ENCODE measurements at places on chromosomes 13 and 19.
A peak's percentile ranks its signal among the peaks of the same experiment; 100 is the strongest.

GRCh38 chr19:1671716-1672037 lies 19.3 kb upstream of the TCF3 start:
- no peak for DNase-seq

- peak; percentile 36 for DNase-seq
These were observed 3.0 kb upstream of the APC2 start for GRCh38 chr19:1446713-1447481.

DNA sequence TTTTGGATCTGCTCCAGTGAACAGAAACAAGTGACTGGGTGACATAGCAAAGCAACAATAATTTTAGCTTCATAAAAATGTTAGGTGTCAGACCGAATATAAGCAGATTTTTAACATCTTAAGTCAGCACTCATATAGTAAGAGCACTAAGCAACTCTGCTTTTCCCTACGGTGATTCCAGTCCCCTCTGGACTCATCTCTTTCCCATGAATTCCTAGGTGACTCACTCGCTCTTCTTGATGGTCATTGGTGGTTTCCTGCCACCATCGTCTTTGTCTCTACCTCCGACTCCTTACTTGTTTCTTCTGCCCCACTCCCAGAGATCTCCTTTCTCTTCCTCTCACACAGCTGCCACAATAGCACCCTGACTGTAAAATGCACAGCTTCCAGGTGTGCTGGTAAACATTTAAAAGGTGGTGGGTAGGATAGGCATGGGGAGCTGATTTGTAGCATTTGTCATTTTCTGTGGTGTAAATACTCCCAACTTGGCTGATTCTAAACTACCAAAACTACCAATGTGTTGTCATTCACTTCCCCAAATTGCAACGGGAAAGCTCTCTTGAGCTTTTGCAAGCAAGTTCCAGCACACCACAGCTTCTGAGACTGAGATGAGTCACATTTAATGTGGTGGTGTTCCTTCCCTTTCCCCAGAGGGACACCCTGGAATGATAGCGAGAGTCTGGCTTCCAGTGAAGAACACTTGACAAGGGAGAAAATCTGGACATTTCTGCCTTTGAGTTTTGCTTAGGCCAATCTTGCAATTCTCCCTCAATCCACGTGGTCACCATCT lies 42.8 kb upstream of the CLDN10 start:
- peak; percentile 17 for DNase-seq

DNA sequence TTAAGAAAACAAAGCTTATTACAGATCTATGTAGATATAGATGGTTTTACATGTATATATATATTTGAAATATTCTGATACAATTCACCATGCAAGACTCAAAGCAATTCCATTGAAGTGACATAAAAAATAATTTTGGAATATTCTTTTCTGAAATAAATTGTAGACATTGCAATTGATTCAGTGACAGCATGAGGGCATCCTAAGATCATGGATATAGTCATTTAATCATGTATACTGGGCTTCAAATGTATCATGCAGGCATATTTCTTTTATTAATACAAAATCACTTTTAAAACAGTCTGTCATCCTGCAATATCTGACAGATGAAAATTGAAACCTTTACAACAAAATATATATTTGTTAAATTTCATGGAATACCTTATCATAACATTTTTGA lies 286.7 kb upstream of the SLITRK6 start:
- DNase-seq, result no peak

DNA sequence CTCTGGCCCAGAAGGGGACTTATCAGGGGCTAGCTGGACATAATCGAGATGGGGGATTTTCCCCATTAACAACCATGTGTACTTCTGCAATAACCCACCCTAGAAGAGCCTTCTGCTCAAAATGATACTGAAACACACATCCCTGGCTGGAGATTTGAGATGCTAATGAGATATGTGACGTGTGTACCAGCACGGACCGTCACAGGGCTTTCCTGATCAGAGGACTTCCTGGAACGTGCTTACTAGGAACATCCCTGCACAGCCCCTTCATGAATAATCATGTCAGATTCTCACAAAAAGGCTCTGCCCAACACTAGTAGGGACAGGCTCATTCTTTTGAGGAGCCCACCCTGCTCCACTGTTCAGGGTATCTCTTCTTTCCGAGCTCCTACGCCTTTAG lies 6.5 kb upstream of the ERVV-1 start:
- DNase-seq, result no peak

DNA sequence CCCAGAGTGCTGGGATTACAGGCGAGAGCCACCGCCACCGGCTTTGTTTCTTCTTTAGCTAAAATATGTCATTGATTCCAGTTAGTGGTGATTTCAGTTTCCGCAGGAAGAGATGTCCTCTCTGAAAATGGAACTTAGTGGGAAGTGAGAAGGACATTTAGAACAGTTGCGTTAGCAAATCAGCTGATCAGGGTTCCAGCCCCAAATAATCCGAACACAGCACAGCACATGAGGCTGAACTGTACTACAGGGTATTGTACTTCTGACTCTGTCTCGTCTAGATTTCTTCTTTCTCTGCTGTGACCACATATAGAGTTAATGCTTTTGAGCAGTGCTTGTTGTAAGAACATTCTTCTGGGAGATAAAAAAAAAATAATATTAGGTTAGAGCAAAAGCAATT lies 314.4 kb downstream of the MYO16 start:
- no peak for DNase-seq

DNA sequence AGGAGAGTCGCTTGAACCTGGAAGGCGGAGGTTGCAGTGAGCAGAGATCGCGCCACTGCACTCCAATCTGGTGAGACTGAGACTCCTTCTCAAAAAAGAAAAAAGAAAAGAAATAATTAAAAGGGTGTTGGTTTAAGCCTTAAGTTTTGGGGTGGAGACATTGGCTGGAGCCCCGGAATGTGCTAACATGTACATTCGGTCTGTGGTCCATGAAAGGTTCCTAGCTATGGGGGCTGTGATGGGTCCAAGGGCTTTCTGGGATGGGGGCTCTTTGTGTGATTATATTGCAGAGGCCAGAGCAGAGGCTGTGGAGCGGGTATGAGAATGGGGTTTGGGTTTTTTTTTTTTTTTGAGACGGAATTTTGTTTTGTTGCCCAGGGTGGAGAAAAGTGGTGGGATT lies 14.4 kb downstream of the NFKBID start:
- DNase-seq, result no peak

- no peak for DNase-seq
These were observed 2596.2 kb downstream of the PCDH9 start for GRCh38 chr13:64633948-64634347.

DNA sequence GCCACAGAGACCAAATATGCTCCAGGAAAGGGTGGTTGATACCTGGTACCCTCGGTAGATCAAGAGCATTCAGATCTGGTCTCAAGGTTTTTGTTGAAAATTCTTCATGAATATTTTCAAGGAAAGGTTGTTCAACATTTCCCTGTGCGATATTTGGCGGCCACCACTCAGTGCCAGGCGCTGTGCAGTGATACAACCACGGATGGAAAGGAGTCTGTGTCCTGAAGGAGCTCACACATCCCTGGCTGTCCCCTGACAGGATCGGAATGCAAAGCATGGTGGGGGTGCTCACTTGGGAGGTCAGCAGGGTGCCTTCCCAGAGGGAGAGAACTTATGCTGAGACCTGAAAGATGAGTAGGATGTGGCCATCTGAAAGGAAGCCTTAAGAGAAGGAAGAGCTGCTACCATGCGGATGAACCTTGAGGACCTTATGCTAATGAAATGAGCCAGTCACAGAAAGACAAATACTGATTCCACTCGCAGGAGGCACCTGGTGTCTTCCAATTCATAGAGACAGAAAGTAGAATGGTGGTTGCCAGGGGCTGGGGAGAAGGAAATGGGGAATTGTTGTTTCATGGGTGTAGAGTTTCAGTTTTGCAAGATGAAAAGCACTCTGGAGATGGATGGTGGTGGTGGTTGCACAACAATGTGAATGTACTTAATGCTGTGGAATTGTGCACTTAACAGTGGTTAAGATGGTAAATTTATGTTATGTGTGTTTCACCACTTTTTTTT lies 41.6 kb downstream of the HSPH1 start:
- no peak for DNase-seq

- no peak for DNase-seq
These were observed 1284.5 kb downstream of the SLITRK1 start for GRCh38 chr13:82597747-82598146.

- no peak for DNase-seq
These were observed 782 bp downstream of the CYSLTR2 start for GRCh38 chr13:48654511-48654910.

- no peak for DNase-seq
These were observed 49.5 kb downstream of the CRYL1 start for GRCh38 chr13:20475927-20476691.

DNA sequence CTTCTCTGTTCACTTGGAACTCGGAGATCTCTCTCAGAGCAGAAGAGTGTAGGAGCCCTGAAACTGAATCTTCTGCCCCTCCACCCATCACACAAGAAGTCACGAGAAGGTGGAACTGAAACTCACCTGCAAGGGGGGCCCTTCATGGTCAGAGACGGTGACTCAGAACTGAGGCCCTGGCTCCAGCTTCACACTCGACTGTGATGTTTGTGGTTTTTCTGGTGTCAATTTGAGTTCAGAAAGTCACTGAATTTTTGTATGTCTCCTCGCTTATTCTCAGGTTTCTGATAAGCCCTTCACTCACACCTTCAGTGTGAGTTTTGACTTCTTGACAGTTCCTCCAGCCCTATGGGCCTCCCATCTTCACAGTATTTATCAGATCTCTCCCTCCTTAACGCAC lies 23.1 kb downstream of the SIGLEC5 start:
- DNase-seq, result no peak

DNA sequence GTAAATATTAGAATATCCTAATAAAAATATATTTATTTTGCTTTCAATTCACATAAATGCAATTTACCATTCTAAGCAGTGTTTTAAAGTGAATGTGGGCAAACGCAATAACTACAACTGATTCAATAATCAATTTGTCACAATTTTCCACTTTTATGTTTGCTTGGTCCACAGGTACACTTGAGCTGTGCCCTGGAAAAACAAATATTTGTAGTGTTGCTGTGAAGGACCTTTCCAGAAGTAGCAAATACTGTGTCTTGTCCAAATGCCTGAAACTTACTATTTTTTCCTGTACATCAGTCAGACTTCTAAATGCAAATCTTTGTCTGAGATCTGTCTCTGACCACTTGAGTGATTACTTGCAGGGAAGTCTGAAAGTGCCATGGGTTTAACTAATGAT lies 845.8 kb upstream of the SLITRK5 start:
- no peak for DNase-seq

- no peak for DNase-seq
These were observed 307.6 kb downstream of the ZNF536 start for GRCh38 chr19:30679789-30680188.

DNA sequence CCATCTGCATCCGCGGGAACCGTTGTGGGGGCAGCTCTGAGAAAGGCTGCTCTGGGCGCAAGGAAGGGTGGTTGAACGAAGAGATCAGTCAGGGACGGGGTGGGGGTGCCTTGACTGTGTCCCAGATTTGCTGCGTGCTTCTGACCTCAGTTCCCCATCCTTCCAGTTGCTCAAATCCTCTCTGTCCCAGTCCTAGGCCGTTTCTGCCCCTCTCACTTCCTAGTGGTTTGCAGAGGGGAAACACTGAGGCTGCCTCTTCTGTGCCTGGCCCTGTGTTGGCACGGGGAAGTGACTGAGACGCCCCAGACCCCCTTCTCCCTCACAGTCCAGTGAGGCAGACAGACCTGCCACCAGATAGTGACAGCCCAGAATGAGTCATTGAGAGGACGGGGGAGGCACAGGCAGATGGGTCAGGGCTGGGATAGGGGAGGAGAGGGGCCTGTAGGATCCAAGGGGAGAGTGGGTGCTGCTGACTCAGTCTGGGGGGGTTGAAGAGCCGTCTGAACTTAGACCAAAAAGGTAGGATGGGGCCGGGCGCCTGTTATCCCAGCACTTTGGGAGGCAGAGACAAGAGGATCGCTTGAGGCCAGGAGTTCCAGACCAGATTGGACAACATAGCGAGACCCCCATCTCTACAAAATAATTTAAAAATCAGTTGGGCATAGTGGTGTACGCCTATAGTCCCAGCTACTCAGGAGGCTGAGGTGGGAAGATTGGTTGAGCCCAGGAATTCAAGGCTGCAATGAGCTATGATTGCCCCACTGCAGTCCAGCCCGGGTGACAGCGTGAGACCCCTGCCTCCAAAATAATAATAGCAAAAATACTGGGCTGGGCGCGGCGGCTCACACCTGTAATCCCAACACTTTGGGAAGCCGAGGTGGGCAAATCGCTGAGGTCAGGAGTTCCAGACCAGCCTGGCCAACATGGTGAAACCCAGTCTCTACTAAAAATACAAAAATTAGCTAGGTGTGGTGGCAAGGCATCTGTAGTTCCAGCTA lies 26.5 kb downstream of the NUMBL start:
- peak; percentile 48 for DNase-seq

- DNase-seq, result peak; percentile 93
These were observed 2.8 kb upstream of the CIRBP start for GRCh38 chr19:1266129-1266915.
